ENCODE measurements at places on chromosomes 1 and 21.
A peak's percentile ranks its signal among the peaks of the same experiment; 100 is the strongest.

- DNase-seq: no peak
Measured at GRCh38 chr1:24094554-24094953, 17.4 kb downstream of the MYOM3 start.

GRCh38 chr1:220689666-220690065 is 497 bp upstream of the C1orf115 start:
- DNase-seq: no peak

- DNase-seq: no peak
Measured at GRCh38 chr1:113830039-113830438, 17.8 kb upstream of the RSBN1 start.

DNA sequence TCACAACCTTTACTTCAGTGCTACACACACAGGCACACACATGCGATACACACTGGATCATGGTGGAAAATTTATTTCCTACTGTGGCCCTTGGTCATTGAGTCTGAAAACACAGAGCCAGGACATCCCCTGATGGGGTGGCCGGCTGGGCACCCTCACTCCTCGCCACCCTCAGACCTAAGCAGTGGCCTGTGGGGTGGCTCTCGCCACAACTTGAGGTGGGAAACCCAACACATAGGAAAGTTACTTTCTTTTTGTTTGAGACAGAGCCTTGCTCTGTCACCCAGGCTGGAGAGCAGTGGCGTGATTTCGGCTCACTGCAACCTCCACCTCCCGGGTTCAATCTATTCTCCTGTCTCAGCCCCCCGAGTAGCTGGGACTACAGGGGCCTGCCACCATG is 19.4 kb downstream of the CRYAA start:
- DNase-seq: no peak

- no peak for DNase-seq
Measured at GRCh38 chr1:182249201-182249676, 142.4 kb downstream of the GLUL start.

- DNase-seq: no peak
Measured at GRCh38 chr1:203828503-203828902, 32.9 kb upstream of the SNRPE start.

DNA sequence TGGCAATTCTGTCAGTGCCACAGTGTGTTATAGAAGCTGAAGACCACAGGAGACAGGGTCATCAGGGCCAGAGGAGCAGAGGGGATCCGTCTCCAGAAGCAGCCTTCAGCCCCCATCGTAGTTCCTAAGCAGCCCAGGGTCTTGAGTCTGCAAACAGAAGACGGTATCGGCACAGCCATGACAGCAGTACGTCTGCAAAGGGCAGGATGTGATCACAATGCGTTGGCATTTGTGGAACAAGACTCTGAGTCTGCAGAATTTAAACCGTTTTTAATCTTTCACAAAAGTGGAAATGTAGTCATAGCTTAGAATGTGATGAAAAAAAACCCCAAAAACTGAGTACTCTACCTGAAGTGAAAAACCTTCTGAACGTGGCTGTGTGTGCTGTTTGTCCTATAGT is 44.0 kb upstream of the SCCPDH start:
- DNase-seq: no peak

GRCh38 chr1:114581335-114582287 is at the start of gene BCAS2:
Gene BCAS2, minus strand, starts transcription at chr1:114581615. Its CDS starts 24 bp downstream, at chr1:114581591.
- peak; percentile 99 for DNase-seq

- no peak for DNase-seq
Measured at GRCh38 chr1:225712391-225712790, 59.5 kb upstream of the ENAH start.

DNA sequence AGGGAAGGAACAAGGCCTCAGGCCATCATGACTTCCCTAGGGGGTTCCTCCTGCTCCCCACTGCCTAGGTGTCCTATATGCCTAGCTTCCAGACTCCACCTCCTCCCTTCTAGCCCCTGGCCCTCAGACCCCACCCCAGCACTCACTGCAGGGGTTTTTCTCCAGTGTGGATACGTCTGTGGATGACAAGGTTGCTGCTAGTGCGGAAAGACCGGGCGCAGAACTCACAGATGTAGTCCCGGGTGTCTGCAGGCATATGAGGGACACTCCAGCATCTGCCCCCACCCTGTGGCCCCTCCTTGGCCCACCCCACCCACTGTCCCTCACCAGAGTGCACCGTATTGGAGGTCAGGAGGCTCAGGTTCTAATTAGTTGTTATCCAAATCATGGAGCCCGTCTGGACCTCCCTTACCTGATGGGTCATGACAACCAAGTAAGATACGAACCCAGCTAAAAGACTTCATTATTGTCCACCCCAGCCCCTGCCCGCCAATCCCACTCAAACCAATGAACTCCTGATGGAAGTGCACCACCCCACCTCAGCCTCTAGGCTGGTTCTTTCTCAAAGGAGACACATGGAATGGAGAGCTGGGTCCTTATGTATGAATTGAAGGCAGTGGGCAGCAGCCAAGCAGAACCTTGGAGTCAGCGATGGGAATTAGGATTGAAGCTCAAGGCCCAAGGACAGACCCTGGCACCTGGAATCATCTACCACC is 8.2 kb downstream of the ZNF692 start:
- no peak for DNase-seq

DNA sequence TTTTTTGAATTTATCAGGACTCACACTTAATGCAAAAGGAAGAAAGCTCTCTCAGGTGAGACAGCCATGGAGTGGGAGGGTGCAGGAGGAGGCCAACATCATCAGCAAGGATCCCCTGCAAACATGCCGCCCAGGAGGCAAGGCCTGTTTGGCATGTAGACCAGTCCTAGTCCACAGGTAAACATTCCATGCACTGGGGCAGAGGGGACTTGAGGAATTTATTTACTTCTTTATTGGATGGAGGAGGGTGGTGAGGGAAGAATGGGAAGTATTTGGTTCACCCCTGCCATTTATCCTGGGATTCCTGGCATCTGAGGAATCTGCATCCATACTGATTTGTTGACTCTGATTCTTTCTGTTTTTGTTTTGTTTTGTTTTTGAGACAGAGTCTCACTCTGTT is 1.5 kb upstream of the UQCRHL start:
- no peak for DNase-seq

- no peak for DNase-seq
Measured at GRCh38 chr1:239550178-239550577, 163.8 kb downstream of the CHRM3 start.

GRCh38 chr1:8263791-8264190 is 54.1 kb upstream of the SLC45A1 start:
- no peak for DNase-seq

DNA sequence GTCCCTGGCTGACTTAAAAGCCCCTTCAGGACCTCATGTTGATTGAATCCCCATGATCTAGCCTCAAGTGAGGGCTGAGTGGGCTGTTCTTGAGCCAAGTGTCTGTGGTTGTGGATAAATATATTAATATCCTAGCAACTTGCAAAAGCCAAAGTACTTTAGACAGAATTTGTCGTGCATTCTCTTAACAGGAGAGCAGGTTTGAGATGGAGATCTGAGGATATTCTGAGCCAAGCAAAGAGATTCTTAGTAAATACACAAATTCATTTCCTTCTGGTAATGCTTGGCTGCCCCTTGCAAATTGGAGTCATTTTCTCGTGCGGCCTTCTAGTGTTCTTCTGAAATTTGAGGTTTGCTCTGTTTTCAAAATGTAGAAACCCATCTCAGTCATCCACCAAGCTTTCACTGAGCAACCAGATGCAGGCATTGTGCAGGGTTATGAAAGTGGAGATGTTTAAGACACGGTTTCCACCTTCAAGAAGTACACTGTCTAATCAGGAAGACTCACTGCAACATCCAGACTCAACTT is 242.1 kb upstream of the JUN start:
- DNase-seq: no peak

DNA sequence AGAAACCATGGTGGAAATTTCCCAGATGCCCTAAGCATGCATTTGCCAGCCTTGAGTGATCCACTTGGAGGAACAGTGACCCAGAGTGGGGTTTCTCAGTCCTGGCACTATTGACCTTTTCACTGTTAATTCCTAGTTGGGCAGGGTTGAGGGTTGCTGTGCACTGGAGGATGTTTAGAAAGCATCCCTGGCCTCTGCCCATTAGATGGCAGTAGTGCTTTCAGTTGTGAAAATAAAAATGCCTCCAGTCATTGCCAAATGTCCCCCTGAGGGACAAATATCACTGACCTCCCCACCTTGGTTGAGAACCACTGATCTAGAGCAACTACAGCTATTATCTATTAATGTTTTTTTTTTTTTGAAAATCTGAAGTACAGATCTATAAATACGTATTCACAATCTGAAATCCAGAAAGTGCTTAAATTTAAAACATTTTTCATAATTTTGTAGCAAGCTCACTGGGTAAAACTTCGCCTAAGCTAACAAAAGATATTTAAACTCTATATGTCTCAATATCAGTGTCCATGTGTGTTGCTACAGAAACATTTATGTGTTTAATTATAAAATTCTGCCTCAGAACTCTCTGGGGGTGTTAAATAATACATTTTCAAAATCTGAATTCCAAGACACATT is 27.3 kb downstream of the F3 start:
- peak; percentile 34 for DNase-seq

Data from head of caudate nucleus (tissue), 42 donors.